ENCODE measurements at places on chromosomes 6 and 20. TPM values are rescaled to one million over a fixed set of nuclear protein-coding genes. Genes with fewer than 3 reads are reported as not detected.

DNA sequence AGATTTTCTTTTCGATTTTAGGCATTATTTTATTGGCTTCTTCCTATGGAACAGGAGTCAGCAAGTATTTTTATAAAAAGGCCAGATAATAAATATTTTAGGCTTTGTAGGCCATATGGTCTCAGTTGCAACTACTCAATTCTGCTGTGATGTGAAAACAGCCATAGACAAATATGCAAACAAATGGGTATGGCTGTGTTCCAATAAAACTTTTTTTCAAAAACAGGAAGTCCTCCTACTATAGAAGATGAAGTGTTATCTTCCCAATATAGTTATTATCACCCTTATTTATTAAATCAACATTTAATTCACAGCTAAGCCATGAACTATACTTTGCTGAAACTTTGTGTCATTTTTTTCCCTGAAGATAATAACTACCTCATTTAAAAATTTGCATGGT lies 57.2 kb downstream of the CHD6 start:
- no peak for DNase-seq

DNA sequence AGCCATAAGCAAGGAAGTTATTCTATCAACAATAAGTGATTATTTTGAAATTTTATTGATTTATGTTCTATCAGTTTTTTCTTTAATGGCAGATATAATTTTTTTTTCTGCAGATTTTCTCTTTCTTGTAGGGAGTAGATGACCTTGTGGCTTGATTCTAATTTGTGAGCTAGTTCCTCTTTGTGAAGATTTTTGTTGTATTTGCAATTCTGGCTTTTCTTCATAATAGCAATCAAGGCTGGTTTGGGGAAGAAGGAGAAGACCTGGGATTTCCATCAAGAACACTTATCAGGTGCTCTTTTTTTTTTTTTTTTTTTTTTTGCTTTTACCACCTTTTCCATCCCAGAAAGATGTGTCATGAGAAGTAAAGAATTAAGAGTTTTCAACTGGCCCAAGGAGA lies 324.2 kb upstream of the MAN1A1 start:
- no peak for DNase-seq

DNA sequence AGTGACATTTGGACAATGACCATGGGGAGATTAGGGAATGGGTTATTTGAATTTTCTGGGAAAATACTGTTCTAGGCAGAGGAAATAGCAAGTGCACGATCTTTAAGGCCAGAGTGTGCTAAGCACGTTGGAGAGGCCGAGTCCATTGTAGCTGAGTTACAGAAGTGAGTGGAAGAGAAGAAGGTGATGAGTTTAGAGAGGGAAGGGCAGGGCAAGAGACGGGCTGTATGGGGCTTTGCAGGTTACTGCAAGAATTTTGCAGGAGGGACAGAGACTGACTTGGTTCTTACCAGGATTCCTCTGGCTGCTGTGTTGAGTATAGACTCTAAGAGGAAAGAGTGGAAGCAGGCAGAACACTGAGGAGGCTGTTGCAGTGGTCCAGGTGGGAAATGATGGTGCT lies 1.1 kb upstream of the NCOA3 start:
- no peak for DNase-seq

DNA sequence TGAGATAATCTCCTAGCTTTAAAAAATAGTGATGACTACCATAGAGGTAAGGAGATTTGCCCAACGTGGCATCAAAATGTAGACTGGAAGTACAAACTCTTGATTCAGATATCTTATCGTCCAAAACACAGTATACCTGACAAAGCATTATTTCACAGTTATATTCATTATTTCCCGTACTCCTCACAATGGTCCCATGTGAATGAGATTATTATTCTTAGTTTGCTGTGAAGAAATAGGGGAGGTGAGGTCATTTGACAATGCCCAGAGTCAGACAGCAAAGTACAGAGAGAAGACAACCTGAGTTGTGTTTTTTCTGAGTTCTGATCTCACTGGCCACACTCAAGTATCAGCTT lies 1.2 kb upstream of the TFB1M start:
- DNase-seq: no peak

GRCh38 chr6:11833626-11834592 lies 55.3 kb upstream of the ADTRP start:
- DNase-seq: peak; percentile 45

The NDRG3 gene
- 24.0 TPM for total RNA-seq

The PRSS16 gene
- total RNA-seq: 11.8 TPM

The IL20RA gene
- total RNA-seq: 2.4 TPM
